ENCODE measurements at places on chromosomes 1 and 21.

DNA sequence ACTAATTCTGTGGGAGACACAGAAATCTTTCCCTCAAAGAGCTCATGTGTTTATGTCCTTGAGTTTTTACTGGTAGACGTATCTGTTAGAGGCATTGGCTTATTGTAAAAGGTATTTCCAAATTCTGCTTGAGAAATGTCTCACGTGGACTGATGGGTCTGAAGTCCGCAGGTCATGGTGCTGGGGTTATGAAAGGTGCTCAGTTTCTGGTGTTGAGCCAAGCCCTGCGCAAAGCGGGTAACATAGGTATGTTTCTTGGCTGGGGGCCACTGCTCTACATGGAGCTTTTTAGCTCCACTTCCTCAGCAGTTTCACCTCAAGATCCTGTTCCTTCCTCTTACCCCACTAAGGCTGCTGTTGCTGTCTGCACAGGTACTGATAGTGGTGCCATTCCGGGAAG is 10.8 kb downstream of the UTP25 start:
- DNase-seq = no peak

DNA sequence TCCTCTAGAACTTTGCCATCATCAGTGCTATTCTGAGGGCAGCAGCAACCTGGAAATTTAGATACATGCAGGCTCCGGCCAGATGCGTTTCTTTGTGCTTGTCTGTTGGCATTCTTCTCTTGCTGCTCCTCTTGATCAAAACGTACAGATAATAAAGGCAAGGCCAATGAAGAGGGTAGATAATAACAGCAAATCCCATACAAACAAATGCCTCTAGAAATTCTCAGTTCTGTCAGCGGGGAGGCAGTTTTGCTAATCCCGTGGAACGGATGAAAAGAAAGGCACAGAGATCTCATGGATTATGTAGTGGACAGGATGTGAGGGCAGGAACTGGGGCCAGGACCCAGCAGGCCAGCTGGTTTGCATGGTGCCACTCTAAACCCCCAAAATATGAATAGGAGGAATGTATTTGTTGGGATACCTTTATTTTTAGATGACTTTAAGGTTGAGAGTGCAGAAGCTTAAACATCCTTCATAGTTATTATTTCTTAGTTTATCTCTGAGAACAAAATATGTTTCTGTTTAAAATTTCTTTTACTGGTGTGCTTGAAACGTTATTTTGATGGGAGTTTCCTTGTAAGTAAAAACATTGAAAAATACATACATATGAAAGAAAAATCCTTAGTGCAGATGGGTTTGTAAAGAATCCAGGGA is 1.5 kb downstream of the ITSN1 start:
- peak; percentile 10 for DNase-seq

DNA sequence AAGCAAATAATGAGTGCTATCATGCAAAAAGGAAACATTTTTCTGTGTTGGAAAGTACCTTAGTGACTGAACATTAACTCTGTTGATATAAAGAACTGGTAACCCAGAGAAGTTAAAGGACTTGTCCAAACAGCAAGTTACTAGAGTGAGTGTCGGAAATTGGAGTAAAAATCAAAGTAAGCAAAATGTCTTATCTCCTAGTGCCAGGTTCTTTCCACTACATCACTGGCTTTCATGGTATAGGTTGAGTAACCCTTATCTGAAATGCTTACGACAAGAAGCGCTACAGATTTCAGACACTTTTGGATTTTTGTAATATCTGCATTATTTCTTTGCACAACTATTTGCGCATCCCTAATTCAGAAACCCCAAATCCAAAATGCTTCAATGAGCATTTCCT is 16.4 kb upstream of the RABIF start:
- DNase-seq = no peak

- DNase-seq = no peak
Measured at GRCh38 chr1:40599926-40600325, 65.6 kb downstream of the RIMS3 start.

DNA sequence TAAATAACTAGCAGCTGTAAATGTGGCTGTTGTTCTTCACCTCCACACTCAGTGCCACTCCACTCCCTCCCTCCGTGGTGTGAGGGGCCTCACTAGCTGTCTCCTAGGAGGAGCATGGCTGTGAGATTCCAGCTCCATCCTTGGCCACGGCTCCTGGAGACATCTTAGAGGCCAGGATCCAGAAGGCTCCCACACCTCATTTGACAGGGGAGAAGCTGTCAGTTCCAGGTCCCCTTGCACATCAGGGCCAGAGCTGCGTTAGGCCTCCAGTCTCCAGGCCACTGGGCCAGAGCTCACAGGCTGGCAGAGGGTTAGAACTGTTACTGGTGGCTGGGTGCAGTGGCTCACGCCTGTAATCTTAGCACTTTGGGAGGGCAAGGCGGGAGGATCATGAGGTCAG is 15.0 kb downstream of the PCSK9 start:
- no peak for DNase-seq

- DNase-seq = no peak
Measured at GRCh38 chr1:219506936-219507335, 106.0 kb downstream of the ZC3H11B start.

DNA sequence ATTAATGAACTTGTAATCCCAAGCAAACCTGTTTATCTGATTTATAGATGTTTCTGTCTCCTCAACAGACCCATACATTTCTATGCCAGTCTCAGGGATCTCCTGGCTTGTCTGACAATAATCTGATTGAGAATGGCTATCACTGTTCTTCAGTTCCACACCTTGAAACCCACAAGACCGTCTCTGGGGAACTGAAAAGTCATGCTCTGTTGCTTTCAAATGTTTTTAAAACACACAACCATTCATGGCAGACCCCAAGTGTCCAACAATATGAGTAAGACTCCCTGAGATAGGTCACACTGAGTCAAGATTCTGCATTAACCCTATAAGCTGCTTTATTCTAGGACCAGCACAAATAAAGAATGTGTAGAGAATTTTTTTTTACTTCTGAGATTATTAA is 611.2 kb upstream of the PLXNA2 start:
- DNase-seq = no peak

- DNase-seq = peak; percentile 25
Measured at GRCh38 chr1:23343221-23344110, 618 bp downstream of the HNRNPR start.

DNA sequence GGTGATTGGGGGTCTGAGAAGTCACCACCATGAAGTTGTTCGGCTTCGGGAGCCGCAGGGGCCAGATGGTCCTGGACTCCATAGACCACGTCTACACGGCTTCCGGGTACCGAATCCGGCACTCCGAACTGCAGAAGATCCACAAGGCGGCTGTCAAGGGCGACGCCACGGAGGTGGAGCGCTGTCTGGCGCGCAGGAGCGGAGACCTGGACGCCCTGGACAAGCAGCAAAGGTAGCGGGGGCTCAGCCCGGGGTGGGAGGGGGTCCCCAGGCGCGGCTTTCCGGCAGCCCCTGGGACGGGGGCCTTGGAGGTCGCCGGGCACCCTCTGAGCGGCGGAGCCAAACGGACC is 146.5 kb downstream of the LIPI start:
- DNase-seq = no peak

GRCh38 chr1:58089898-58090534 is 456.5 kb downstream of the OMA1 start:
- no peak for DNase-seq

DNA sequence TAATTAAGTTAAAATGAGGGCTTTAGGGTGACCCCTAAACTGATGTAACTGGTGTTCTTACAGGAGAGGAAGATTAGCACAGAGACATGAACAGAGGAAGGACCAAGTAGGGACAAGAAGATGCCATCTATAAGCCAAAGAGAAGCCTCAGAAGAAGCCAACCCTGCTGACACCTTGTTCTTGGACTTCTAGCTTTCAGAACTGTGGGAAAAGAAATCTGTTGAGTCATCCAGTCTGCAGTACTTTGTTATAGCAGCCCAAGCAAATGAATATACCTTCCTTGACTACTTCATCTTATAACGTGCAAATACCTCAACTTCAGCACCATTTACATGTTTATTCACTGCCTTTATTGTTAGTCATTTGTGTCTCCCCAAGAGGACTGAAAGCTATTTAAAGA is 3.4 kb downstream of the ZBTB21 start:
- no peak for DNase-seq

DNA sequence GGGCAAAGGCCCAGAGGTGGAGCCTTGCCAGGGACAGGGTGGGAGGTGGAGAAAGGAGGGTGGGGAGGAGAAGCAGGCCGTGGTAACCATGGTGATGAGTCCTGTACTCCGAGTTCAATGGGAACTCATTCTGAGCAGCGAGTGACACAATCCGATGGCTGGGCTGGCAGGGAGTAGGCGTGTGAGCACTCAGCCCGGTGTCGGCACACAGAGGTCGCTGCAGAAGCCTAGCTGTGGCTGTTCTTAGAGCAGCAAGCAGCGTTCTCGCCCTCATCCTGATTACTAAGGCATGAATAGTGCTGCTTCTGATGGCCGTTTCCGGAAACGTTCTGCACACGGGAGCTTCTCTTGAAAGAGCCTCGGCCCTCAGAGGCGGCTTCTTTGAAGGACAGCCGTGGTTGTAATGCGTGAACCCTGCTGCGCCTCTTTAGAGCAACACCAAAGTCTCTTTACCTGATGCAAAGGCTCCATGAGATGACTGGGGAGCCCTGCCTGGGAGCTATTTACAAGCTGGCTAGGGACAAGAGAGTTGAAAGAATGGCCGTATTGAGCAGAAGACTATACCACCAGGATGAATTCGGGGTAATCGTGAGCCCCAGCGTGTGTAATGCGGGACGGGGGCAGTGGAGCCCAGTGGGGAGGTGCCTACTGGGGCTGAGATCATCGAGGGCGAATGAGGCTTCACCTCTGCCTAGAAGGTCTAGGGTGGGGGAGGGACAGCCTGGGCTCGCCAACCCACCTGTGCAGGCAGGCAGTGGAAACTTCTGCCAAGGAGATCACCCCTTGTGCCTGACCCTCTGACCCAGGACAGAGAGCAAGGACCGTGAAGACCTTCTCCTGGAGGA is 72.8 kb upstream of the PAX7 start:
- DNase-seq = no peak

DNA sequence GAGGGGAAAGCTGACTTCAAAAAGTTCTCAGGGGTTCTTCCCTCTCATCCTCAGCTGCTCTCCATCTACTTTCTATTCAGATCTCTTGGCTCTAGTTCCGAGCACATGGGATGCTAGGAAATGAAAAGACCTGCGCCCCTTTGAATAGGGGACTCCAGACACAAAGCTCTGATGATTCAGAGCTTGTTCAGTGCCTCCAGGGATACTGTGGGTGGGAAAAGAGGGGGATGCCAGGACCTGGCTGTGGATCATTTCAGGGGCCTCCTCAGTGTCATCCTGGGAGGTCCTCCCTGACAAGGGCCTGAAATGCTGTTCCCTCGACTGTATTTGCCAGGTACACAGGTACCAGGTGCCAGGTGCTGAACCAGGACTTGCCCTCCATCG is 943 bp upstream of the KIAA0040 start:
- DNase-seq = no peak

GRCh38 chr1:29209173-29209572 is 21.6 kb downstream of the MECR start:
- no peak for DNase-seq

DNA sequence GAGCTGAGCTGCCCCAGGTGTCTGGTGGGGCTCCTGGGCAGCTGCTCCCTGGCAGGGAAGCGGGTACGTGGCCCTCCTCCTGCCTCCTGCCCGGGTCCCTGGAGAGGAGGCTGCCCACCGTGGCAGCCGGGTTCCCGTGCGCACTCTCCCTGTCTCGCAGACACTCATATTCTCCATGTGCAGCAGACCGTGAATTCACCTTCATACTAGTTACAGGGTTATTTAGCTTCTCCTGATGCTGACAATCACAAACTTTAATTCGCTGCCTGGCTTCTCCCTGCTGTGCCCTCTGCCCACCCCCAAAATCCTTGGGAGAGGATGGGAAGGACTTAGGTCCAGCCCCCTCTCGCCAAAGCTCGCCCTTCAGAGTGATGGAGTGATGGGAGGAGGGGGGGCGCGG is 95.3 kb downstream of the CASZ1 start:
- no peak for DNase-seq

- DNase-seq = no peak
Measured at GRCh38 chr1:161402446-161402845, 34.8 kb upstream of the CFAP126 start.

DNA sequence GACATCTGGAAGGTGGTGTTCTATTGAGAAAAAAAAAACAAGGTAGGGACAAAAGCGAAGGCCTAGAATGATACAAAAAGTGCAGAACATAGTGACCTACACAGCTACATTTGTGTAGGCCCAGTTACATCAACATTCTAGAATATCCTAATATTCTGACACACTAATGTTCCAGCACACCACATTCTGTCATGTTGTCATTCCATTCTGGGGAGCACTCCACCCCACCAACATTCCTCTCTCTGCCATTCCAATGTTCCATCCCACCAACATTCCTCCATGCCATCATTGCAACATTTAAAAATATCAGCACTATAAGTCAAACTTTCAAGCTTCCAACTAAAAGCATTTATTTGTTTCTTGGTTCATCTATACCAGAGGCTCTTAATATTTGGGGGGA is 28.5 kb downstream of the COA7 start:
- DNase-seq = peak; percentile 67

- peak; percentile 97 for DNase-seq
Measured at GRCh38 chr1:170790651-170791071, 126.7 kb downstream of the PRRX1 start.

DNA sequence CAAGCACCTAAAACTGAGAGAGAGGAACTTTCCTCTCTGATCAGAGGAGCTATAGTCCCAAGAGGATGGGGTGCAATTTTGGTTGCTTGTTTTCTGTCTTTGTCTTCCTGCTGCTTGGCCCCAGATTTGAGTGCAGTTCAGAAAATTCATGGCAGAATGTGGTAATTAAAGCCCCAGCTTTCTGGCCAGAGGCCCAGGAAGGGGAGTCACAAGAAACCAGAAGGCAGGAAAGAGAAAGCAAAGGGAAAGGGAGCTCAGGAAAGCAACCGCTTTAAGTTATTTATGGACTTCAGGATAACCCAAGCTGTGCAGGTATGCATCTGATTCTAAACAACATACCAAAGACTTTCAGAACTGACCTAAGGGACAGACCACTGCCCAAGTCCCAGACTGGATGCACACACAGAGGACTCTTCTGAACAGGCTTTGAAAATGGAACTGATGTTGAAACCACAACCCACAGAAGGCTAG is 88.8 kb downstream of the ST3GAL3 start:
- DNase-seq = peak; percentile 53

- DNase-seq = no peak
Measured at GRCh38 chr1:29520571-29521437, 284.5 kb downstream of the PTPRU start.

DNA sequence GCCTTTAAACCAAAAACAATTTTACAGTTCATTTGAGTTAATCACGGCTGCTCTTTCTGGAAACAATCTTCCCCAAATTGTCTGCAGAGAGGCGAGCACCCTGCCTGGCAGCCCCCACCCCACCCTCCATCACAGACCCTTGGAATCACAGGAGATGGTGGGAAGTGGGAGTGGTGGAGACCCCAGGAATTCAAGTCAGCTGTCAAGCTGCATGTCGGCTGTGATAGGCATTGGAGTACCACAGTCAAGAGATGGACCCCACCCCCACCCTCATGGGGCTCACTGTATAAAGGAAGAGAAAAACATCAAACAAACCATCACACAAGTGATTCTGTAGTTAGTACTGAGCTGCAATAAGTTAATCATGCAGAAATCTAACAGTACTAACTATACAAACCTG is 360.4 kb downstream of the MATN1 start:
- DNase-seq = no peak

GRCh38 chr1:182779530-182779929 is 10.0 kb upstream of the NPL start:
- no peak for DNase-seq
